Putamen (tissue), 1 donor: ENCODE measurements at places on chromosomes 11 and 22.

GRCh38 chr11:13772223-13773046, 104.0 kb downstream of the FAR1 start:
- peak; percentile 61 for DNase-seq

DNA sequence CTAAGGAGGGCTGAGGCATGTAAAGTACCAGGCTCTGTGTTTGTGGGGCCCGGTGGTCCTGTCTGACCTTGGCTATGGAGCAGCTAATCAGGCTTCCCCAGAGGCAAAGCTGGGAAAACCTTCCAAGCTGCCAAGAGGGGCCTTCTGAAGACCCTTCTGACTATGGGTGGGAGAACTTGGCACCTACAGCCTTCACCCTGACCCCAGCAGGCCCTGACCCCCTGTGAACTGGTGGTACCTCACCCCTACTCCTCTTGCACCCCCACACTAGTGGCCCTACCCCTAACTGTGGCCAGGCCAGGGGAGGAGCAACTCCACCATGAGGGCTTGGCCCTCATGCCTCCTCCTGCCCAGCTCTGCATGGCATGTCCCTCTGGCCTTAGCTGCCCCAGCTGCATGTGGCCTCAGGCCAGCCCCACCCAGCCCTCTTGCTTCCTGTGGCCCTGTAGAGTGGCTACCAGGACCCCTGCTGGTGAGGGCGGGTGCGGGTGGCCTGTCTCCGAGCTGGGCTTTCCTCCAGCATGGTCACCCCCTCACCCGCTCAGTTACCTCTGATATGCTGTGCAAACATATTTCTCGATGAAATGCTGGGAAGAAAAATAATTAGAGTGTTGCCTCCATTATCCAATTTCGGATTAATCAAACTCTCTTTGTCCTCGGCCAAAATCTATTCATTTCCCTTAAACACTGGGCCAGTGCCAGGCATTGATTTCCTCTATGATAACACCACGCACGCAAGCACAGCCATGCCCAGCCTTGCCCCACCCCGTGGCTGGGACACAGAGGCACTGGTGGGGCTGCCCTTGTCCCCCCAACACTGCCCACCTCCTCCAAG, 7.5 kb downstream of the GNAZ start:
- no peak for DNase-seq

- DNase-seq = no peak
Observed at GRCh38 chr11:128164080-128164741, 423.1 kb downstream of the ETS1 start.

DNA sequence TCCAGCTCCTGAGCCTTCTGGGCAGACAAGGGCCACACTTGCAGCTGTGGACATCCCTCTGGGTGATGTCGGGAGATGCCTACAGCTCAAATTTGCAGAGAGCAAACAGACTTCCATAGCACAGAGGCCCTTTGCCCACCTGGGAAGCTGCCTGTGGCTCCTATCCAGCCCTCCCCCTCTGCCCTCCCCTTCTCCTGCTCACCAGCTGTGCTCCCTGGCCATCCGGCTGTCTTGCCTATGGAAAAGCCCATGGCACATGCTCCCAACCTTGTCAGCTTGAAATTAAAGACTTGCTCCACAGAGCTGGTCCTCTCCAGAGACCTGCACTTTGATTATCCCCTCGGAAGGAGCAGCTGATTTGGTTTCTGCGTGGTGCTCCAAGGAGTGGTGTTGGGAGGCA, 118.9 kb upstream of the NECTIN1 start:
- DNase-seq = no peak

- peak; percentile 28 for DNase-seq
Observed at GRCh38 chr11:30478923-30479322, 107.2 kb downstream of the MPPED2 start.

GRCh38 chr11:35144136-35144741, 5.3 kb downstream of the CD44 start:
- no peak for DNase-seq

DNA sequence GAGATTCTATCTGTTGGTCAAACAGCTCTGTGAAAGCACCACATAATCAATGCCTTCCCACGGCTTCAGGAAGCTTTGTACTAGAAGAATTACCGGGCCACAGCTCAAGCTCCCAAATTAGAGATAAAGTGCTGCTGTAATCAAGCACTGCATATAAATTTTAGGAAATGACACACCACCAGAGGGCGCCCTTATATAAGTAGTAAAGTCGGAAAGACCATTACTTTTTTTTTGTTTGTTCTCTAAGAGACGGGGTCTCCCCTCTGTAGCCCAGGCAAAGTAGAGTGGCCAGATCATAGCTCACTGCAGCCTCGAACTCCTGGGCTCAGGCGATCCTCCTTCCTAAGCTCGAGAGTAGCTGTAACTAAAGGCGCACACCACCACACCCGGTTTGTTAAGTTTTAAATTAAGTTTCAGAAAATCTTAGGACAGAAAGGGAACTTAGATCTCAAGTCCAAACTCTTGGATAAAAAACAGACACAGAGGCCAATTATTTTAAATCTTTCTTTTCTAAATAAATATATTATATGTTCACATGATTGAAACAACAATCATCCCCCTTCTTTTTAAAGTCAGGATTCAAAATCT, 32.6 kb downstream of the PRCP start:
- DNase-seq = peak; percentile 81

DNA sequence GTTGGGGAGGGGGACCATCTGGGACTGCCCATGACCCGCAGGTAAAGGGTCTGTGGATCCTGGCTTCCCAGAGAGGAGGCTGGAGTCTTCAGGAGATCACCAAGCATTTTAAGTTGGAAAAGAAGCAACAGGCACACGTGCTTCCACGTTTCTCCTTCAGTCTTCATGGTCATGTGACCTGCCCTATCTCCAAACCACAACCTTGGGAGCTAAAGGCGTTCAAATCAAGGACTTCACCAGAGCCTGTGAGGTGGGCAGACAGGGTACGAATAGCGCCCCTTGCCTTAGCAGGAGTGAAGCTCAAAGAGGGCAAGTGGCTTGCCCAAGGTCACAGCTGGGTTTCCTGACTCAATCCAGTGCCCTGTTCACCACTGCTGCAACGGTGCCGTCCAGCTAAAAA, 6.7 kb downstream of the TMEM184B start:
- no peak for DNase-seq
